ENCODE measurements at places on chromosomes 12 and 14. TPM values are rescaled to one million over a fixed set of nuclear protein-coding genes. Genes with fewer than 3 reads are reported as not detected.

The HOXC9 gene
- 12.6 TPM for total RNA-seq

The HVCN1 gene
- 5.6 TPM for total RNA-seq

The RPS6KL1 gene
- total RNA-seq: 6.1 TPM

- no peaks in the 10 kb centered on the region for H3K4me1 ChIP-seq
- DNase-seq: peak; percentile 50
- H3K36me3 ChIP-seq: no peaks in the 10 kb centered on the region
- no peaks in the 10 kb centered on the region for H3K27me3 ChIP-seq
- H3K27ac ChIP-seq: no peak overlapping the region
Measured at GRCh38 chr12:15214851-15215601, 6.2 kb downstream of the RERG start.

- no peak overlapping the region for H3K27ac ChIP-seq
- H3K36me3 ChIP-seq: no peaks in the 10 kb centered on the region
- no peak for DNase-seq
- no peak overlapping the region for H3K4me3 ChIP-seq
- H3K4me1 ChIP-seq: peaks cover 12% of the 10 kb centered on the region
Measured at GRCh38 chr14:24279301-24280186, 8.1 kb upstream of the RABGGTA start.

DNA sequence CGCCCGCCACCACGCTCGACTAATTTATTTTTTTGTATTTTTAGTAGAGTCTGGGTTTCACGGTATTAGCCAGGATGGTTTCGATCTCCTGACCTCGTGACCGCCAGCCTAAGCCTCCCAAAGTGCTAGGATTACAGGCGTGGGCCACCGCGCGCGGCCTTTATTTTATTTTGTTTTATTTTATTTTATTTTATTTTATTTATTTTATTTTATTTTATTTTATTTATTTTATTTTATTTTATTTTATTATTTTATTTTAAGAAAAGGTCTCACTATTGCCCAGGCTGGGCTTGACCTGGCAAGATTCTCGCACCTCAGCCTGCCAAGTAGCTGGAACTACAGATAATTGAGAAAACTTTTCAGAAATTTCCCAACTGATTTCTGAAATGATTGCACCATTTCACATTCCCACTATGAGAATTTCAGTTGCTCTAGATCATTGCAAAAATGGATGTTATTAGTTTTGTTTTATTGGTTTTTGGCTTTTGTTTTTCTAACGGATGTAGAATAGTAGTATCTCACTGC lies 358.3 kb downstream of the SLC6A15 start:
- no peak for DNase-seq
- H3K36me3 ChIP-seq: no peaks in the 10 kb centered on the region
- H3K27me3 ChIP-seq: no peaks in the 10 kb centered on the region
- no peaks in the 10 kb centered on the region for H3K4me1 ChIP-seq
- no peak overlapping the region for H3K4me3 ChIP-seq

GRCh38 chr14:104693482-104694431 lies 4.3 kb downstream of the INF2 start:
- H3K27ac ChIP-seq: peak overlapping the region; percentile 35
- DNase-seq: no peak
- no peaks in the 10 kb centered on the region for H3K27me3 ChIP-seq
- H3K4me1 ChIP-seq: peaks cover 95% of the 10 kb centered on the region

DNA sequence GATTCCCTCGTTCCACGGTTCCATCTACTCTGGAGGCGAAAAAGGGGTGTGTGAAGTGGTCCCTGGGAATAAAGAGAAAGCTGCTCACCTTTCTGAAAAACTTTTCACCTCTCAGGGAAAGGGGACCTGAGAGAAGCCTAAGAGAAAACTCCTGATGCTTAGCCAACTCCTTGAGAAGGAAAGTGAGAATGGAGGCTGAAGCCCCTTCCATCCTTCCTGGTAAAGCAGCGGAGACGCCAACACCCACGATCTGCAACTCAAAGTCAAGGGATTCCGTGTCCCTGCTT lies 110.0 kb downstream of the ARF6 start:
- no peaks in the 10 kb centered on the region for H3K36me3 ChIP-seq
- peaks cover 54% of the 10 kb centered on the region for H3K4me1 ChIP-seq
- peak overlapping the region; percentile 85 for H3K27ac ChIP-seq
- H3K4me3 ChIP-seq: peak overlapping the region; percentile 65
- H3K27me3 ChIP-seq: no peaks in the 10 kb centered on the region
- DNase-seq: no peak

GRCh38 chr12:52761802-52762201 lies 15.3 kb downstream of the KRT76 start:
- H3K4me3 ChIP-seq: no peak overlapping the region
- peaks cover 3% of the 10 kb centered on the region for H3K27me3 ChIP-seq
- H3K4me1 ChIP-seq: no peaks in the 10 kb centered on the region

DNA sequence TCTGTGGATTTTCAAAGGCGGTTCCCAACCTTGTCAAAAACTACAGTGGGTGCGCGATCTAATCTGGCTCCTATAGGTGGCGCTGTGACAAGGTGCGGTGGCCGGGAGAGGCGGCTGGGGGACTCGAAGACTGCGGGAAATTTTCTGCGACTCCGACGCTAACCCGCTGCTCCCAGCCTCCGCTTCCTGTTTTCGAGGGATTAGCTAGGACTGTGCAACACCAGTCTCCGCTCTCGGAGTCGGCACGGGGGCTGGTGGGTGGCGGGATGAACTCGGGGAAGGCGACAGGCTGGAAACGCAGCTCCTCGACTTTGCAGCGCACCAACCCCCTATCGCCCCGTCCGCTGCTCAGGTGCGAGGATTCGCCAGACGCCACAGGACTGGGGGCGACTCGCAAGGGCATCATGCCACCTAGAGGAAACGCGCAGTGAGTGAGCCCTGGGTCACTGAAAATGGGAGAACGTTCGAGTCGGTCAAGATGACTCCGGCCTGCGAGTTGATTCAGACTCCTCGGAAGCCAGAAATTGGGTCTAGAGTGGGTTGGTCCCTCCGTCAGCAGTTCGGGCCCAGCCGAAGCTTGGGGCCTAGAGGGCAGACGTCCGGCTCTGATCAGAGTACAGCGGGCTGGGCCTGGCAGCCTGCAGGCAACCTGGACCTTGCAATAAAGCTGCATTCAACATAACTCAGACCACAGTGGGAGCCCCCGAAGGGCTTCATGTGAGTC lies 5.5 kb upstream of the PAX9 start:
- H3K36me3 ChIP-seq: no peaks in the 10 kb centered on the region
- H3K27ac ChIP-seq: no peak overlapping the region
- H3K27me3 ChIP-seq: peaks cover 91% of the 10 kb centered on the region
- DNase-seq: no peak
- H3K4me3 ChIP-seq: no peak overlapping the region

GRCh38 chr12:79344855-79345847 lies 345.6 kb downstream of the PAWR start:
- no peaks in the 10 kb centered on the region for H3K4me1 ChIP-seq
- DNase-seq: peak; percentile 26
- H3K4me3 ChIP-seq: no peak overlapping the region
- no peak overlapping the region for H3K27ac ChIP-seq
- no peaks in the 10 kb centered on the region for H3K27me3 ChIP-seq

DNA sequence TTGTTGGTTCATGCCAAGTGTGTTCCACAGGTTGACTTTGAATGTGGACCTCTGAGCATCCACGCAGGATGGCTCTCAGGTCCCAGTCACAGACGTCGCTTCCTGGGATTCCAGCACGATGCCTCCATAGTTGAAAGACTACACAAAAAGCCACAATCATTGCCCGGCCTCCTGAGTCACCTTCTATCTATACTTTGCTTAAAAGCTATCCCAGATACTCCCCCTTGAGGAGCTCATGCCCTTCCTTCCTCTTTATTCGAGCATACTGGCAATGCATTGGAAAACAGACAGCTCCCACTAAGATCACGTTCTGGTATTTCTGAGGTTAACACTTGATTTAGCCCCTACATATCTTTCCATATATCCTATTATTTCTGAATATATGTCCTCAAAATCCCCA lies 40.1 kb downstream of the ZNF664 start:
- H3K36me3 ChIP-seq: peaks cover 25% of the 10 kb centered on the region
- H3K27me3 ChIP-seq: no peaks in the 10 kb centered on the region
- H3K27ac ChIP-seq: no peak overlapping the region
- H3K4me3 ChIP-seq: no peak overlapping the region
